Activated naive CD8-positive, alpha-beta T cell treated with anti-CD3 and anti-CD28 coated beads for 36 hours (primary cell): ENCODE measurements at places on chromosomes 16 and 17. TPM values are rescaled to one million over a fixed set of nuclear protein-coding genes. Genes with fewer than 3 reads are reported as not detected.

DNA sequence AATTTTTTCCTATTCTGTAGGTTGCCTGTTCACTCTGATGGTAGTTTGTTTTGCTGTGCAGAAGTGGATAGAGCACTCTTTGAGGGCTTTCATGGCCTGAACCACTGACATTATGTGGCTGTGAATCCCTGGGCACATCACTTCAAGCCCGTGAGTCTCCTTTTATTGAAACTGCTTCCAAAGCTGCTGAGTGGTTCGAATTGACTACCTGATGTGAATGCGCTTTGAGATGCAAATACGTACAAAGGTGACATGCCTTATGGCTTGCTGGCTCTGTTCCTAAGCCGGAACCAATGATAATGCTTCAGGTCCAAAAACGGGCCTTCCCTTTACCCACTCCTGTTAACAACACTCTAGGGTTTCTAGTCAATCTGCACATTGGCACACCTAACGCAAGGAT lies 34.3 kb downstream of the ASPA start:
- H3K36me3 ChIP-seq = no peaks in the 10 kb centered on the region
- DNase-seq = no peak
- no peak overlapping the region for H3K4me3 ChIP-seq

- DNase-seq = no peak
- H3K4me1 ChIP-seq = peaks cover 13% of the 10 kb centered on the region
- H3K27me3 ChIP-seq = peaks cover 2% of the 10 kb centered on the region
- no peak overlapping the region for H3K27ac ChIP-seq
- H3K4me3 ChIP-seq = no peak overlapping the region
Observed at GRCh38 chr17:57136355-57136754, 51.3 kb downstream of the AKAP1 start.

GRCh38 chr16:51407199-51407598 lies 256.1 kb upstream of the SALL1 start:
- H3K36me3 ChIP-seq = no peaks in the 10 kb centered on the region
- no peak for DNase-seq
- no peak overlapping the region for H3K4me3 ChIP-seq
- H3K27ac ChIP-seq = no peak overlapping the region
- no peaks in the 10 kb centered on the region for H3K4me1 ChIP-seq

DNA sequence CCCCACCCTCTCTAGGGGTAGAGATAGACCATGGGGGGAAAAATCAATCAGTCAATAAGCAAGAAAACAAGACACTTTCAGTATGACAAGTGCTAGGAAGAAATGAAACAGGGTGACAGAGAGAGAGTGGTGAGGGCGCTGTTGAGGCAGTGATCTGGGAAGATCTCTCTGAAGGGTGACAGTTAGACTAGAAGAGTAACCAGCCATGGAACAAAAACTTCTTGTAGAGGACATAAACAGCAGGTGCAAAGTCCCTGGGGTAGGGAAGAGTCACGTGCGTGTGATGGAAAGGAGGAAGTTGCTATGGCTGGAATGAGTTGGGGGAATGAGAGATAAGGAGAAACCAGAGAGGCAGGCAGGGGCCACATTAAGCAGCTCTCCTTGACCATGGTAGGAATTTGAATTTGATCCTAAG lies 16.8 kb upstream of the EMP2 start:
- no peak overlapping the region for H3K4me3 ChIP-seq
- H3K4me1 ChIP-seq = no peaks in the 10 kb centered on the region
- DNase-seq = no peak
- H3K27me3 ChIP-seq = peaks cover 11% of the 10 kb centered on the region
- no peaks in the 10 kb centered on the region for H3K36me3 ChIP-seq

- H3K4me3 ChIP-seq = peak overlapping the region; percentile 34
- peaks cover 46% of the 10 kb centered on the region for H3K4me1 ChIP-seq
- H3K27ac ChIP-seq = peak overlapping the region; percentile 91
- peak; percentile 19 for DNase-seq
Observed at GRCh38 chr17:59754552-59754951, 47.1 kb downstream of the VMP1 start.

DNA sequence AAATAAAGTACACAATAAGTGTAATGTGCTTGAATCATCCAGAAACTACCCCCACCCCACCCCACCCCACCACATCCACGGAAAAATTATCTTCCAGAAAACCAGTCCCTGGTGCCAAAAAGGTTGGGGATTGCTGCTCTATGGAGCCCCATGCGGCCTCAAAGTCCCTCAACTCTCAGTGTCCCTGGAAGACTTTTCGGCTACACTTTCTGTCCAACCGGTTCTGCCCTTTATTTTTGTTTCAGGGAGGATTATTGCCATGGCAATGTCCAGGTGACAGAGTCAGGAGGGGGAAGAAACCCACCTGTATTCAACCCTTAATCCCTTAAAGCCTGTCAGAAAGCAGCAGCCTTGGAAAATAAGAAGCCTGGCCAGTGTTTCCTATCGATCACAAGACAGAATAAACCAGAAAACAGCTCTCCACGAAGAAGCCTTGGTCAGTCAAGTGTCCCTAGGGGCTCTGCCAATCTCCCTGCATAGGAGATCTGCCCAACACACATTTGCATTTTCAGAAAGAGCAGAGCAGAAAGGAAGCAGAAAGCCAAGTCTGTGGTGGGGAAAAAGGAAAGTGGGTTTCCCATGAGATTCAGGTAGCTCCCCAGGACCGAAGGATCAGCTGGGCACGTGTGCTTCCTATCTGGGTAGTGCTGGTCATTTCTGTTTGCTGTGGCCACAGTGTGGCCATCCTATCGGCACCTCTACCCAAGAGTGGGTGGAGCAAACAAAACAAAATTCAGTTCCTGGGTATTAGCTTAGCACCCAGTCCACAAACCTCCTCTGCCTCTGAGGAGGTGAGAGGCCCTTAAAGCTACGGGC lies 342.7 kb downstream of the SOX9 start:
- DNase-seq = no peak
- H3K27me3 ChIP-seq = peaks cover 6% of the 10 kb centered on the region
- no peak overlapping the region for H3K4me3 ChIP-seq
- H3K36me3 ChIP-seq = no peaks in the 10 kb centered on the region
- H3K27ac ChIP-seq = no peak overlapping the region

- H3K27ac ChIP-seq = no peak overlapping the region
- no peak for DNase-seq
- no peaks in the 10 kb centered on the region for H3K36me3 ChIP-seq
Observed at GRCh38 chr17:66165537-66166123, 26.3 kb downstream of the CEP112 start.

The KRTAP2-2 gene
- total RNA-seq = not detected

The RHBDF1 gene
- total RNA-seq = 0.41 TPM

The KRT27 gene
- not detected for total RNA-seq

- no peaks in the 10 kb centered on the region for H3K27me3 ChIP-seq
- H3K4me1 ChIP-seq = peaks cover 75% of the 10 kb centered on the region
- H3K27ac ChIP-seq = peak overlapping the region; percentile 26
- DNase-seq = no peak
- peaks cover 25% of the 10 kb centered on the region for H3K36me3 ChIP-seq
- H3K4me3 ChIP-seq = no peak overlapping the region
Observed at GRCh38 chr17:14330492-14330962, 29.6 kb downstream of the HS3ST3B1 start.

The HBA2 gene
- total RNA-seq = not detected

- no peaks in the 10 kb centered on the region for H3K36me3 ChIP-seq
- no peak for DNase-seq
- H3K27me3 ChIP-seq = no peaks in the 10 kb centered on the region
- H3K27ac ChIP-seq = no peak overlapping the region
Observed at GRCh38 chr16:81699596-81699995, 79.5 kb upstream of the PLCG2 start.

DNA sequence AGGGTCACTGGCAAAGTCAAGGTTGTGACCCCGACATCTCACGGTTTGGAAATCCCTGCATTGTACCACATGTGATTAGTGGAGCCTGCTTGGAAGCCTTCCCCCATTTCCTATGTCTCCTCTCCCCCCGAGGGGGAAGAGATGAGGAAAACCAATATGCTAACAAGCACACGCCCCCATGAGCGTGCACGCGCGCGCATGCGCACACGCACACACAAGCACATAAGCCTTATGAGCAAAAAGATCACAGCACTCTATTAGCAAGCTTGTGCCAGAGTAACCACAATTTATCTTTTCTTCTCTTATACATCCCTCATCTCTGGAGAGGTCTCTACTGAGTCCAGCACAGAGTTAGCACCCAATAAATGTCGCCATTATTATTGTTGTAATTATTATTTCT lies 31.8 kb upstream of the MMP2 start:
- H3K27ac ChIP-seq = no peak overlapping the region
- H3K4me3 ChIP-seq = no peak overlapping the region
- no peaks in the 10 kb centered on the region for H3K36me3 ChIP-seq
- H3K27me3 ChIP-seq = peaks cover 7% of the 10 kb centered on the region

DNA sequence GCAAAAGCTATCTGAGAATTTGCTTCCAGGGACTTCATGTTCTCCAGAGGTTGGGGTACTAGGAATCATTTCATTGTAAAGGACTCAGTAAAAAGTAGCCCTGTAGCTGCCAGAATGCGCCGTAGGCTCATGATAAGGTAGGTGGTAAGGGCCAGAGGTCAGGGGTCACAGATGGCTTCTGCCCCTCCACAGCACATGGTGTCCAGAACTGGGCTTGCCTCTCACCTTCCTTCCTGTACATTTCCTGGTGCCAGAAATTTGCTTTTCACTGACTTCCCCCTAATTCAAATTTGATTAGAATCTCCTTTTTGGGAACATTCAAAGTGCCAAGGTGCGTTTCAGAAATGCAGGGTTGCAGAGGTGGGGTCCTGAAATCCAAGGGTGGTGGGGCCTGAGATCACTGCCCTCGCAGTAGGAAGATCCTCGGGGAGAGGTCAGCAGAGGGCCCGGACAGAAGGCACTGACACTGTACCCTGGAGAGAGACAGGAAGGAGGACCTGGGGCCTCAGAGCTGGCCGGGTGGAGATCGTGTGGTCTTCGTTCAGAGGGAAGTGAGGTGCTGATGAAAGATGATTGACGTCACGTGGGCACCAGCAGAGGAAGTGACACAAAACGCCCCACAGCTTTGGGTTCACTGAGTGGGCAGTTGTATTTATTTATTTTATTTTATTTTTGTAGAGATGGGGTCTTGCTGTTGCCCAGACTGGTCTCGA lies 25.5 kb upstream of the METRNL start:
- peak overlapping the region; percentile 68 for H3K4me3 ChIP-seq
- no peaks in the 10 kb centered on the region for H3K27me3 ChIP-seq
- peak; percentile 53 for DNase-seq
- H3K4me1 ChIP-seq = peaks cover 26% of the 10 kb centered on the region

DNA sequence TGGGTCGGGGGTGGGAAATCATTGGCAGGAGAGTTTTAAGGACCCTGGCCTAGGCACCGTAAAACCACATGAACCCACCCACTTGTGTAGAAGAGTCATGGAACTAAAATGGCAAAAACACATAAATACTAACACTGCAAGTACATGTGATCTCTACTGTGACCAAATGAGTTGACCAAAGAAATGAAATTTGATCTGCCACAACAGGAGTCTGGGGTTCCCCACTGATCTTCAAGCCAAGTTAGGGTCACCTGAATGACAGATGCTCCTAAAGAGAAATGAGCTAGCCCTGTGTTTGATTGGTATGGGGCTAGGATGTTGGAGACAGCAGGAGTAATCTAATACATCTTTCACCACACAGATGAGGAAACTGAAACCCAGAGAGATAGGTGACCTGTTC lies 21.5 kb upstream of the SKAP1 start:
- no peak overlapping the region for H3K4me3 ChIP-seq
- H3K27ac ChIP-seq = no peak overlapping the region
- peaks cover 53% of the 10 kb centered on the region for H3K4me1 ChIP-seq
- H3K36me3 ChIP-seq = peaks cover 6% of the 10 kb centered on the region

DNA sequence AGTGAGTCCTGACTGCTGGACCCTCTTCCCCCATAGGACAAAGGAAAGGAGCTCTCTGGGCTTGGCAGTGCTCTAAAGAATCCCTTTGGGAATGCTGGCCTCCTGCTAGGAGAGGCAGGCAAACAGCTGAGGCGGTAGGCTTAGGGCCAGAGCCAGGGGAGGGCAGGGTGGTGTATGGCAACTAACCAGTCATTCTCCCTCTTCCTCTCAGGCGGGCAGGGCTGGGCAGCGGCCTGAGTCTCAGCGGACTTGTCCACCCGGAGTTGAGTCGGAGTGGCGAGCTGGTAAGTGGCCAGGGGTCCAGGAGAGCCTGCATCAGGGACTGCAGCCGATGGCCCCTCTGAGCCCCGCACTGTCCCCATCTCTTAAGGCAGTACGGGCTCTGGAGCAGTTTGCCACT lies 4.4 kb downstream of the ACADVL start:
- no peak overlapping the region for H3K4me3 ChIP-seq
- H3K27ac ChIP-seq = no peak overlapping the region
- H3K4me1 ChIP-seq = peaks cover 31% of the 10 kb centered on the region
- DNase-seq = no peak
